ENCODE measurements at places on chromosomes 7 and 10.

GRCh38 chr7:124027236-124027635, 5.6 kb downstream of the TMEM229A start:
- DNase-seq, result no peak

- DNase-seq, result peak; percentile 50
Observed at GRCh38 chr7:27179503-27180430, 5.3 kb downstream of the HOXA11 start.

DNA sequence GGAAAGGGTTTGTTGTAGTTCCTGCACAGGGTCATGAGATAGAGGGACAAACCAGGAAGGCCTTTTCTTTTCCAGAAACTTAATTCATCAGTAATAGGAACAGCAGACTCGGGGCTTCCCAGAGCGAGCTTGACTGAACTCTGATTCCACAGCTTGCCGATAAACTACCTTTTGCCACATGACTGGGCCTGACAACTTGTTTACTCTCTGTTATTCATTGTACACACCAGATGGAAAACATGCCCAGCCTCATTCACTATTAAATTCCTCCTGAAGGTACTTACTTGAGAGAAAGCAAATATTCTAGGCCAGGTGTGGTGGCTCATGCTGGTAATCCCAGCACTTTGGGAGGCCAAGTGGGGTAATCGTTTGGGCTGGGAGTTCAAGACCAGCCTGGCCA, 77.1 kb upstream of the FGFR2 start:
- DNase-seq, result no peak

DNA sequence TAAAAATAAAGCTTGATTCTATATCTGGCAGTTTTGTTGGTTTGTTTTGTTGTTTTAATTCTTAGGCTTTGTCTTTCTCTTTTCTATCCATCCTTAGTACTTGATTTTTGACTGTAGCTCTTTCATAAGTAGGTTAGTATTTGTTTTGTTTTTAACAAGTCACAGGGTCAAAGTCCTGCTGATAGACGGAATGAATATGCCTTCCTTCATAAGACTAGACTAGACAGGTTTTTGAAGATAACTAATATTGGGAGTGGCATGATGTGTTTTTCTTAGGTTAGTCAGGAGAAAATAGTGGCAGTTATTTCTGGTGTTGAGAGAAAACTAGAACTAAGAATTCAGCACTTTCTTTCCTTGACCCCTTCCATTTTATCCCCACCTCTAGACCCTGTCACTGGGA, 50.4 kb downstream of the CASD1 start:
- no peak for DNase-seq

- no peak for DNase-seq
Observed at GRCh38 chr7:51346126-51346525, 29.5 kb upstream of the COBL start.

DNA sequence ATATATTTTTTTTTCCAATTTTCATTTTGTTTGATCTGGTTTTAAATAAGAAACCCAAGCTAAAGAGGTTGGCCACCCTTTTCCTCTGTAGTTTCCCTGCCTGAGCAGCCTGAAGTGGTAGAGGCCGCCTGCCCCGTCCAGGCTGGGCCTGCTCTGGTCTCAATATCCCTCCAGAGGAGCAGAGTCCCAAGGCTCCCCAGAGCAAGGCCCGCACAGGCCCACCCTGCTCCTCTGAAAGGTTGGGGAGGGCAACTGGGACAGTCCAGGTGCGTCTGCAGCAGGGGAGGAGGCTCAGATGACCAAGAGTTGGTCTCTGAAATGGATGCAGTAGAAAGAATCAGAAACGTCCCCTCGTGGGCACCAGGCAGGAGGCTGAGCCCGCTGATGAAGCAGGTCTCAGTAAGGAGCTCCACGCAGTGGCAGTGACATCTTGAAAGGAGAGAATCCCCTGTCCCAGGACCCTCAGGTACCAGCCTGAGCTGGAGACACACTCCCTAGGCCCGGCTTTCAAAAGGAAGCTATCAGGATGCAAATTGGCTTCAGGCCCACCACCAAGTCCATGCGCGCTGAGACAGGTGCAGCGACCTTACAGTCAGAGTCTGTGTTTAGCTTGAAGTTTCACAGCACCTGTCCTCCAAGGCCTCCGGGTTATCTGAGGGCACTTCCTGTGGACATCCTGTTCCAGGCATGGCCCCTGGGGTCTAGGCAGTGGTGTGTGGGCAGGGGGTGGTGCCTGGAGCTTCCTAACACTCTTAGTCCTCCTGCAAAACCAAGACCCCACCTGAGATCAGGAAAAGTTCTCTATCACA, 37.7 kb downstream of the EN2 start:
- DNase-seq, result no peak

DNA sequence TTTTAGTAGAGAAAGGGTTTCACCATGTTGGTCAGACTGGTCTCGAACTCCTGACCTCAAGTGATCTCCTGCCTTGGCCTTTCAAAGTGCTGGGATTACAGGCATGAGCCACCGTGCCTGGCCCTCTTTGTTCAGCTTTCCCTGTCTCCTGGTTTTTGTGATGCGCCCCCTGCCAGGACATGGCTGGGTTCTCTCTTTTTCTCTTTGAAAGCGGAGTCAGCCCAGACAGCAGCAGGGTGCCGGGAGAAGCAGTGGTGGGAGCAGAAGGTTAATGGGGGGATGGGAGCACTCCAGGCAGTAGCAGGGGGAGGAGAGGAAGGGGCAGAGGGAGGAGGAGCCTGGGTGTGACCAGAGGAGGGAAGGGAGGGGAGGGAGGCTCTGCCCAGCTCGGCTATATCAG, 1.8 kb downstream of the MUC3A start:
- no peak for DNase-seq

GRCh38 chr7:45687721-45688120, 113.6 kb downstream of the ADCY1 start:
- DNase-seq, result no peak

GRCh38 chr7:21972397-21972784, 26.7 kb upstream of the CDCA7L start:
- DNase-seq, result no peak

DNA sequence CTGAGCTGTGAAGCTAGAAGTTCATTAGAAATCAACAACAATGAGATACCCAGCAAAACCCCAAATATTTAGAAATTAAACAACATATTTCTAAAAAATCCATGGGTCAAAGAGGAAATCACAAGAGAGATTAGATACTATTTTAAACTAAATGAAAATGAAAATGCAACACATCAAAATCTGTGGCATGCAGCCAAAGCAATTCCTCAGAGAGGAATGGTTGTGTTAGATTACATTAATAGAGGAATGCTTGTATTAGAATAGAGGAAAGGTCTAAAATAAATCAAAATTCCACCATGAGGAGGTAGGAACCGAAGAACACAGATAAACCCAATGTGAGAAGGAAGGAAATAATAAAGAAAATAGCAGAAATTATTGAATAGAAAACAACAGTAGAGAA, 642.1 kb upstream of the GALNT17 start:
- DNase-seq, result peak; percentile 18

GRCh38 chr10:69338133-69338456, 59.8 kb downstream of the HK1 start:
- DNase-seq, result no peak
